IPS-NIHi11 (cell line): ENCODE measurements at places on chromosomes 3 and 15.
A peak's percentile ranks its signal among the peaks of the same experiment; 100 is the strongest.

DNA sequence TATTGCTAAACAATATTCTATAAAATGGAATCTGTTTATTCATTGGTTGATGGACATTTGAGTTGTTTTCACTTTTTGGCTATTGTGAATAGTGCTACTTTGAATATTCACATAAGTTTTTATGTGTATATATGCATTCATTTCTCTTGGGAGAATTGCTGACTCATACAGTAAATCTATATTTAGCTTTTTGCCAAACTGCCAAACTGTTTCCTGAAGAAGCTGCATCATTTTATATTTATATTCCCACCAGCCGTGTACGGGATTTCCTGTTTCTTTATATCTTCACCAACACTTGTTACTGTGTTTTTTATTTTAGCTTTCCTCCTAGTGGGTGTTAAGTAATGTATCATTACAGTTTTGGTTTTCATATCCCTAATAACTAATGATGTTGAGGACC is 12.5 kb upstream of the TCAIM start:
- DNase-seq, result no peak

GRCh38 chr3:177742273-177742672 is 545.0 kb upstream of the TBL1XR1 start:
- no peak for DNase-seq

GRCh38 chr3:100978011-100978659 is 15.1 kb downstream of the ABI3BP start:
- DNase-seq, result no peak

- DNase-seq, result peak; percentile 62
These were observed 10.6 kb downstream of the XXYLT1 start for GRCh38 chr3:195260280-195260905.

DNA sequence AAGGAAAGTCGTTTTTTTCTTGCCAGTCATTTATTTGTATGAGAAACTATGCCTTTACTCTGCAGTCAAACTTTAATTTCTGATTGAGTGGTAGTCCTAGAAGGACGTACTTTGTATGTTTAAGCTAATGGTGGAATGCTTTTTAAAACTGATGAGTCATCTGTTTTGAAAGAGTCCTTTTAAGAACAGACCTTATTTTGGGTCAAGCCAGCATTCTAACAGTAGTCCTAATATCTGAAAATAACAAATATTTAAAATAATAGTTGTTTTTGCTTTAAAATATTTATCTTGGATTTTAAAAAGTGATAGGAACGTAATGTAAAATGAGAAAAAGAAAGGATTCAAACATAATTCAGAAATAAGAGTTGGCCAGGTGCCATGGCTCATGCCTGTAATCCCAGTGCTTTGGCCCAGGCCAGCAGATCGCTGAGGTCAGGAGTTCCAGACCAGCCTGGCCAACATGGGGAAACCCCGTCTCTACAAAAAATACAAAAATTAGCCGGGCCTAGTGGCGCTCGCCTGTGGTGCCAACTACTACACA is 1.3 kb upstream of the LRRC58 start:
- peak; percentile 10 for DNase-seq

DNA sequence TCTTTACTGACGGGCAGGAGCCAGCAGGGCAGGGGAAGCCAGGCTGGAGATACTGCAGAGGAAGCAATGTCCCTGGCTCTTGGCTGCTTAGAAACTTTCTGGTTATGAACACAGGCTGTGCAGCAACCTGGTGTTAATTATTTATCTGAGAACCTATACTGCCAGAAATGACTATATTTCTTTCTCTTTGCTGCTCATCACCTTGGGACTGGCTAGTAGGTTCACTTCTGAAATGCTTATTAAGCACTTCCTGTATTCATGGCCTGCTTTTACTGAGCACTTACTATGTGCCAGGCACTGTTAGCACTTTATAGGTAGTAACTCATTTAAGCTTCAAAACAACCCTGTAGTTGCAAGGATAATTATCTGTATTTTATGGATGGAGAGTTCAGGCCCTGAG is 57.6 kb downstream of the RAB11A start:
- DNase-seq, result no peak

GRCh38 chr3:172905451-172905850 is 154.9 kb downstream of the ECT2 start:
- DNase-seq, result no peak

GRCh38 chr3:166283840-166284239 is 446.6 kb upstream of the BCHE start:
- no peak for DNase-seq

GRCh38 chr15:45126535-45127158 is 3.0 kb downstream of the DUOXA1 start:
- no peak for DNase-seq

DNA sequence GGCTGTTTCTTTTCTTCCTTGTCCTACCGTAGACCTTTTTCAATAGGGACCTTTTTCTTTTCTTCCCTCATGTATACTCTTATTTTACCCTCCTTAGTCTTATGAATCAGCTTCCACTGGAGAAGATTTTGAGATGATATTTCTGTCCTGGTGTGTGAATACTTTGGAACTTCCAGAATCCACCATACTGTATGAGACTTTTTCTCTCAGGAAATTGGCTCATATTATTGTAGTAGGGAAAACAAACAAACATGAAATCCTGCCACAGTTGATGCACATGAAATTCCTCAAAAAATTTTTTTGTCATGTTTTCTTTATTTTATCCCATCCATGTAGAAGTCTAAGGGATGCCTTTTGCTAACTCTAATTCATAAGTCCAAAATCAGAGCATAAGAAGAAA is 289.3 kb upstream of the PLSCR5 start:
- no peak for DNase-seq

DNA sequence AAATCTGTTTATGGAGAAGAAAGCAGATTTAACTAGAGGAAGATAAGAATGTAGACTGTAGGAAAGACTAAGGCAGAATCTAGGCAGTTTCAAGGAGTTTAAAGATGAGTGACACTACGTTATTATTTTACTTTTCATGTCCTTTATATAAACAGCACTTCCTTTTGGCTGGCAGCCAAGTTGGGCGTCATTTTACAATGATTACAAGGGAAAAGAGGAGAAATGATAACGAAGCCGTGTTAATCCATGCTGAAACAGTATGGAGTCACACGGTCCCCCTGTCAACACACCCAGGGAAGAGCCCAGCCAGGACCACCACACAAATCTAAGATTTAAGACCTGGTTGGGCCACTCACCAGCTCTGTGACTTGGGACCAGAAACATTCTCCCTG is 83.7 kb upstream of the NEO1 start:
- no peak for DNase-seq

GRCh38 chr15:53197426-53197839 is 407.3 kb upstream of the ONECUT1 start:
- peak; percentile 85 for DNase-seq

DNA sequence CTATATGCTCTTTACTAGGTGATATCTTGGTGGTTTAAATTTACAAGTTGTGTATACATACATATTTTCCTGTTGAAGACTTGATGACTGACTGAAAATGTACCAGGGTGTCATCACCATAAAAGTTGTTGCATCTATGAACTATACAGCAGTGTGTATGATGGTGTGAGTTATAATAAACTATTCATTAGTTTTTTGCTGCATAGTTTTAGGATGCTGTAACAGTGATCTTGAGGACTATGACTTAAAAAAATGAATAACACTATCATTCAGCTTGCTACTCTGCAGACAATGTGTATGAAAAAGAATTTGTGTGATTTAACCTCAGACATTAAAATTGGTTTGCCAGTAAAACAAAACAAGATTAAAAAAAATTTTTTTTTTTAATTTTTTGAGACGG is 49.0 kb downstream of the UBE2E2 start:
- no peak for DNase-seq

GRCh38 chr3:141553055-141553454 is 66.2 kb downstream of the RASA2 start:
- no peak for DNase-seq

DNA sequence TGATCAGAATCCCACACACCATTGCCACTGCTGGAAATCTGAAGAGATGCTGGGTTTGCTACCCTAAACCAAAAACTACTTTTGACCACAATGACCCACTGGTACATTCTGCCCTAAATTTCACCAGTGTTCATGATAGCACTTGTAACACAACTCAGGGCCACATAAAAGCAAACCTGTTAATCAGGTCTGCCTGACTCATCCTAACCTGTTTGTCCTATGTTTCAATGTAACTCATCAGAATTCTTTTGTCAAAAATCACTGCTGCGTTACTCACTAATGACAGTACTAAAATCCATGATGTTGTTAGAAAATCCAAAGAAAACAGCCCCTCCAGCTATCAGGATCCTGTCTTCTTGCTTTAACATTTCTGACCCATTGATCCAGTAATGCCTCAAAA is 55.6 kb upstream of the XCR1 start:
- no peak for DNase-seq

DNA sequence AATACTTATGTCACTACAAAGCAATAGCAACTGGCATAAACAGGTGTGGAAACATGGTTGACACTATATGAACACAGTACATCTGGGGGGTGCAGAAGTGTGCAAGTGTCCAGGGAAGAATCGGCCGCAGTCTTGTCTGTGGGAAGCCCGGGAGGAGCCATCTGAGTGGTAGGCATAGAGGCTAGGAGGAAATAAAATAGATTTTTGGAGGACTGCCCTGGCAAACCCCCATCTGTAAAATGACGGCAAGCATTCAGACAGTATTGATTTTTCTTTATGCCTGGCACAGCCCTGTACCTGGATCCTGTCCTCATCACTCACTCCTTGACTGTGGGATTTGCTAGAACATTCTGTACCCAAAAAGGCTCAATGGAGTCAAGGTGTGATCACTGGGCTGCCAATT is 31.3 kb downstream of the THSD4 start:
- DNase-seq, result no peak

DNA sequence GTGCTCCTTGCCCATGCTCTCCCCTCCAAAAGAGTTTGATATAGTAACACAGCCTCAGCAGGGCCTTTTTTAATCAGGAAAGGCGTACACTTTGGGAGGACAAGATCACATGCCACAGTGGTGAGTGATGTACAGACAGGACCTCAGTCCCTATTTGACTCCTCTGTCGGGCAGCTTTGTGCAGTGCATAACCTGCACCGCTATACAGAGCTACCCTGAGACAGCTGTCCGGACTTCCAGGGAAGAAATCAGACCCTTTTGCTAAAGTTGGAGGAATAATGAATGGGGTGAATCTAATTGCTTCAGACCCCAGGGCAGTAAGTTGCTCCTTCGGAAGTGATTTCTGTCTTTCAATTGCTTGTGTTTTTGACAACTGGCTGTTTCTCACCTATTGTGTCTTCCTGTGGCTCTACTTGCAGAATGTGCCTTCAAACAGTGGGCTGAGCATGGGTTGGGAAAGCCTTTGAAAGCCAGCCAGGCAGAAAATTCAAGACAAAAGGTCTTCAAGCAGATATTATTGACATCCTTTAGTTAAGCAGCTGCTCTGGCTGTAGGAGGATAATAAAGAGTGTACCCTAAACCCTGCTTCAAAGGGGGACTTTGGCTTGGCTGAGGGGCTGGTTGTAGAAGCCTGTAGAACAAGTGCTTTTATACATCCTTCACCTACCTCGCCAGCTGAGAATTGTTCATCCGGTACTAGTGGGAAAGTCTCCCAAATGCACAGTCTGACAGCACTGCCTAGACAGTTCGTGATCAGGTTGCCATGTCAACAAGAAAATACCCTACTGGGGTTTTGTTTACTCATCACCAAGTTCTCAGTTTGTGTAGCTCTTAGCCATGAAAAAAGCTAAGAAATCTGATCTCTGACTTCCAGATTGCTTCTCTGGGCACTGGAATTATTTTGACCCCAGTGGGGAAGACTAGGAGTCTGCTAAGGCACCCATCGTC is 35.1 kb downstream of the SNTN start:
- no peak for DNase-seq

DNA sequence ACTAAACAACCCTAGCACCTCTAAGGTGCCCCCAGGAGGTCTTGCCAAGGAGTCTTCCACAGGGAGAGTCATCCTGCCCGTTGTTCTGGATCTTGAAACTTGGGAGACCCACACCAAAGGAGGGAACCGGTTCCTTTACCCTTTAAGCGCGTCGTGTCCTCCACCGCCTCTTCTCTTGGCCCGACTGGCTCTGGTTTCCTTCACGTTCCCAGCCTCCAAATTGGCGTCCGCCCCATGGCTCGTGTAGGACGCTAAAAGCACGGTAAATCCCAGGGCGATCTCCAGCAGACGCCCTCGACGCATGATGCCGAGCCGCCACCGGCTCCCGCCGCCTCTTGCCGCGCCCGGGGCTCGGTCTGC is 1.1 kb downstream of the FBN1 start:
- no peak for DNase-seq

DNA sequence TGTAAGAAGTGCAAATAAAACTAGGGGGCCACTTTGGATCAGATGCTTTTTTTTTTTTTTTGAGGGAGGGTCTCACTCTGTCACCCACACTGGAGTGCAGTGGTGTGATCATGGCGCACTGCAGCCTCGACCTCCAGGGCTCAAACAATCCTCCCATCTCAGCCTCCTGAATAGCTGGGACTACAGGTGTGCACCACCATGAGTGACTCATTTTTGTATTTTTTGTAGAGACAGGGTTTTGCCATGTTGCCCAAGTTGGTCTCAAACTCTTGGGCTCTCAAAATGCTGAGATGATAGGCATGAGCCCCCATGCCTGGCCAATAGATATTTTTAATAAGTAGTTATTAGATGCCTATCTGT is 20.8 kb downstream of the CCR1 start:
- DNase-seq, result no peak

DNA sequence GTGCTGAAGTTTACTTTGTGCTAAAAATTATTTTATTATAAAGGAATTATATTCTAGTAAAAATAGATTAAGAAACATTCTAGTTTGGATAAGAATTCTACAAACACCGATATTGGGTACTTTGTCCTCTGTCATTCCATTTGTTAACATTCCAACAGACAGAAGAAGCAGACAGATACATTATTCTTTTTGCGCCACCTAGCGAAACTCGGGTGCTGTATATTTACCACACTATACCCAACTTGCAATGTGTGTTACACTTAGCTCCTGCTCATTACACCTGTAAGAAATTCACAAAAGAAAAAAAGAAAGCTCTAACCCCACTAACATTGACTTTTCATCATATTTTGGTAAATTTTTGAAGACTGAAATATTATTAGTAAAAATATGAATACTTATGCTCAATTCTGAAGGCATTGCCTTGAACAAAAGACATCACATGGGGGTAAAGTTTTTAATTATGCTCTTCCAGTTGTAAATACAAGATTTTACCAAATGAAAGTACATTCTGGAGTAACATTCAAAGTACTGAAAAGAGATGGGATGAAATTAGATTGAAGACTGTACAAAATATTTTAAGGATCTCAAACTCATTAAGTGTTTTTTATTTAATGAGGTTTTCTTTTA is 136.5 kb upstream of the MLF1 start:
- peak; percentile 39 for DNase-seq

DNA sequence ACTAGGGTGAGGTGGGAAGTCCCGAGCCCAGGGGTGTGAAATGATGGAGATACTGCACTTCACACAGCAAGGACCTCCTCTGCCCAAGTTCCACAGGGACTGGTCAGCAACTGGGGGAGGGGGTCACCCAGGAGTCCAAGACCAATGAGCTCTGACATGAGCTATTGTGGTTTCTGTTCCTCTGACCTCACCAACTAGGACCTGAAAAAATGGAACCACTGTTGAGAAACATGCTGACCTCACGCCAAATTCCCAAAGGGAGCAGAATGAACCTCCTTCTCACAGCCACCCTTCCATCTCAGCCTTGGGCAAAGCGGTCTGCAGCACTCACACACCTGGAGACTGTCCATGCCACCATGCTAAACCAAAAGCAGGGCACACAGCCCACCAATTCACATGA is 69.3 kb downstream of the LRIG1 start:
- no peak for DNase-seq
